ENCODE measurements at places on chromosomes 16 and 17. TPM values are rescaled to one million over a fixed set of nuclear protein-coding genes. Genes with fewer than 3 reads are reported as not detected.

DNA sequence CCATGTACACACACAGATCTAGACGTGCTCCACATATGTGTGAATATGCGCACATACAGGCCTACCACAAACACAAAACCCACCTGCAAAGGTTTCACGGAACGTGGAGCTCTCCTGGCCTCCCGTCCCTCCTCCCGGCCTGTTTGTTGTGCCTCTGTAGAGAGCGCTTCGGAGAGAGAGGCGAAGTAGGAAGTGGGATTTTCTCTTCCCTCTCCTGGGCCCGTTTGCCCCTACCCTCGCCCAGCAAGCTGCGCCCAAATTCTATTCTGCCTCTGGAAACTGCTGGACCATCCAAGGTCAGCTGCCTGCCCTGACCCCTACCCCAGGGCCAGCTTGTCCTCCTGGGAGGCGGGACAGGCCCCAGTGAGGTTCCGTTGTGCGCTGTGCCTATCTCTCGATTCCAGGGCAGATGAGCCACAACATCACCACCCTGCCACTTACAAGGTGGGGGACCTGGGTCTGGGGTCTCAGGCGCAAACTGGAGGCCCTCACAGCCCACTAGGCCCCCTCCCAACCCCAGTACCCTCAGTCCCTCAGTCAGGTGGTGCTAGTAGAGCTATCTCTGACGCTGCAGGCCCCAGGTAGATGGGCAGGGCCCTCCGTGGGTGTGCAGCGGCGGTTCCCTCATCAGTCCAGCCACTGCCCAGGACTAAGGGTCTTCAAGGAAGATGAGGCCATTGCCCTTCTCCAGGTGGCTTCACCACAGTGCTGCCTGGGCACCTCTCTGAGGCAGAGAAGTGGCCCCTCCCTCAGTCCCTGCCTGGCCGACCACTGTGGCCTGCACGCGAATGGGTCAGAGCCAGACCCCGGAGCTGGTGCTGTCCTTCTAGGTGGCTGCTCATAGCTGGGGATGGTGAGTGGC is 54.2 kb downstream of the BEAN1 start:
- no peak for ATAC-seq

Gene CDRT15
- total RNA-seq = not detected

GRCh38 chr16:2883458-2883908 is 468 bp downstream of the FLYWCH2 start:
- peak; percentile 2 for ATAC-seq

DNA sequence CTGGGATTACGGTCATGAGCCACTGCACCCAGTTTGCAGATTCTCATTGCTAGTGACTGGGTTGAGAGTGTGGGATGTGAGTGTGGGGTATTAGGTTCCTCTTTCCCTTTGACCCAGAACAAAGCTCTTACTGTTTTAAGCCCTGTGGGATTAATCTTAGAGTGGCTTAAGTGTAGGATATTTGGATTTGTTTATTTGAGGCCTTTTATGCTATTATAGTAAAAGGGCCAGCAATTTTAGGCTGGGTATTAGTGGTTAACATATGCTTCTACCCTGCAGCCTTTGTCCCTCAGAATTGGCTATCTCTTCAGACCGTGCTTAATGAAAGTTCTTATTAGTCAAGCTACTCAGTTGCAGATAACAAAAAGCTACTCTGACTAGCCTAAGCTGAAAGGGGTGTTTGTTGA is 3.2 kb downstream of the SGF29 start:
- ATAC-seq = no peak

Gene C16orf92
- total RNA-seq = not detected

GRCh38 chr16:21026846-21027245 is 123.8 kb downstream of the DNAH3 start:
- ATAC-seq = no peak

GRCh38 chr17:17868641-17869522 is 32.1 kb upstream of the SREBF1 start:
- no peak for ATAC-seq

- ATAC-seq = peak; percentile 2
Measured at GRCh38 chr17:6711681-6712057, 1.5 kb downstream of the SLC13A5 start.

- ATAC-seq = no peak
Measured at GRCh38 chr17:28247671-28248555, 71.1 kb upstream of the TMEM97 start.

Gene ARL5C
- not detected for total RNA-seq

DNA sequence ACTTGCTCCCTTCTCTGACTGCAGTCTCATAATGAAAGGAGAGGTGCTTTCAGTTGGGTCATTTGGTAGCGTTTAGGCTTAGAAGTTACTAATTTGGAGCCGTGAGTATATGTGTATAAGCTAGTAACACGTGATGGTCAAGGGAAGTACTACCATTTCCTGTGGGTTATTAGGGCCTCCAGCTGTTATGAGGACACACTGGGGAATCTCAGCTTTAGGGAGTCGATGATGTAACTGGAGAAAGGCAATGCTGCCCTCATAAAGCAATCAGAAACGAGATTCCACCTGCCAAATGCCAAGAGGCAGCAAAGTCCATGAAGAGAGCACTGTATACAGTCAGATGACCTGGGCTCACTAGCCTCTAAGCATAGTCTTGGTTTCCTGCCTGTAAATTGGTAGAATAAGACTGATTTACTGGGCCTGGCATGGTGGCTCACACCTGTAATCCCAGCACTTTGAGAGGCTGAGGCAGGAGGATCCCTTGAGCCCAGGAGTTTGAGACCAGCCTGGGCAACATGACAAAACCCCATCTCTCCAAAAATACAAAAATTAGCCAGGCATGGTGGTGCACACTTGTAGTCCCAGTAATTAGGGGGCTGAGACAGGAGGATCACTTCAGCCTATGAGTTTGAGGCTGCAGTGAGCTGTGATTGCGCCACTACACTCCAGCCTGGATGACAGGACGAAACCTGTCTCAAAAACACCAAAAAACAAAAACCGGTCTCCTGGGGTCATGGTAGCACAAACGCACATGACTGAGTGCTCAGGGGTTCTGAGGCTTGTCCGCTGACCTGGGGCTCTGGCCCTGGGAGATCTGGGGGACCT is 53.0 kb downstream of the SF3B3 start:
- ATAC-seq = peak; percentile 23

DNA sequence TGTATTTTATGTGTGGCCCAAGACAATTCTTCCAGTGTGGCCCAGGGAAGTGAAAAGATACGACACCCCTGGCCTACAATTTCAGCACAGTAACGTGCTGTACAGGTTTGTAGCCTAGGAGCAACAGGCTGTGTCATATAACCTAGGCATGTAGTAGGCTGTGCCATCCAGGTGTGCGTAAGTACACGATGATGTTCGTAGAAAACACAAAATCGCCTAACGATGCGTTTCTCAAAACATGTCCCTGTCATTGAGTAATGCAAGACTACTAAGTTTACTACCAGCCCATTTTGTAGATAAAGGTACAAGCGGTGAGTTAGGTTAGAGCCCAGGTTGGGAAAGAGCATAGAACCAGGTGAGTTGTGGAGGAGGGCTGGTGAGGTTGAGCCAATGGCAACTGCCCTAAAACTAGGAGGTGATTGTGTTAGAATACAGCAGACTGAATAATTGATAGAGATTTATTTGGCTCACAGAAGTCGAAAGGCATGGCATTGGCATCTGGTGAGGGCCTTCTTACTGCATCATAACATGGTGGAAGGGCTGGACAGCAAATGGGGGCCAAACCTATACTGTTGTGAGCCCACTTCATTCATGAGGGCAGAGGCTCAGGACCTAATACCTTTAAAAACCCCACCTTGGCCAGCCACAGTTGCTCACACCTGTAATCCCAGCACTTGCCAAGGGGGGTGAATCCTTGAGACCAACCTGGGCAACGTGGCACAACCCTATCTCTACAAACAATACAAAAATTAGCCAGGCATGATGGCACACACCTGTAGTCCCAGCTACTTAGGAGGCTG is 4.2 kb downstream of the EIF1 start:
- no peak for ATAC-seq

GRCh38 chr16:8851761-8852403 is 16.9 kb downstream of the CARHSP1 start:
- ATAC-seq = no peak

DNA sequence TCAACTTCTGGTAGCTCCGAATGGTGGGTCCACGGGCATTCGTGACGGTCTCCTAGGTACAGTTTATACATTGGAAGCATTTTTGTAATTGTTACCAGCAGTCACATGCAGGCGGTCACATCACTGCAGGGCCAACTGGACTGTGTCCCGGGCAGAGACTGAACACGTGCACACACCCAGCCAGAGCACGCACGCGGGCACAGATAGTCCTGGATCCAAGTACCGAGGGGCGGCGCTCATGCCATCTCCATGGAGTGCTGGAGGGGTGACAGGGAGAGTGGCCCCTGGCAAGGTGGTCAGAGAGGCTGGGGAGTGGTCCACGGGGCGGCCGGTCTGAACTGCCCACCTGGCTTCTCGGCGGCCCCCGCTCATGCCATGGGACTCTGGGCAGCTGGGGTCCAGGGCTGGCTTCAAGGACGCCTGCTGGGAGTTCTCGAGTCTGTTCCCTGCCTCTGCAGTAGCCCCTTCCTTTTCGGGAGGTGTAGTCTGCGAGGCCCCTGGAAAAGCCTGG is 34.2 kb downstream of the BAIAP2 start:
- no peak for ATAC-seq
